Activated naive CD8-positive, alpha-beta T cell treated with anti-CD3 and anti-CD28 coated beads, Interleukin-2, amount 50 U/mL, for 16 hours (primary cell): ENCODE measurements at places on chromosomes 5 and 9.

GRCh38 chr5:80825786-80826460 lies 134.2 kb upstream of the RASGRF2 start:
- no peak for DNase-seq

DNA sequence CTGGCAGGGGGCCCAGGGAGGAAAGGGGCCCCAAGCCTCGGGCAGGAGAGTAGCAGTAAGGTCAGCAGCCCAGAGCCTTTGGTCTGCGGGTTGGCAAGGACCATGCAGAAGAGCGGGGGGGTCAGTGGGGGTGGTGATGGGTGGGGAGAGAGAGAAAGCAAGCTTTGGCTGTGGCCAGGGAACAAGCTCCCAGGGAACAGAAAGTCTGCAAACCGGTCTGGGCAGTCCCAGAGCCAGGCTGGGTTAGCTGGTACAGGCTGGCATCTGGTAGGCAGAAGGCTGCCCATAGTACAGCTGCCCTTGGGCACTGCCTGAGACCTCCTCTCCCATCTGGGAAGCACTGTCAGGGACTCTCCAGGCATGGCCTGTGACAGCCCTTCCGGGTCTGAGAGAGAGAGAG lies 10.5 kb upstream of the EPB41L4B start:
- DNase-seq, result no peak

DNA sequence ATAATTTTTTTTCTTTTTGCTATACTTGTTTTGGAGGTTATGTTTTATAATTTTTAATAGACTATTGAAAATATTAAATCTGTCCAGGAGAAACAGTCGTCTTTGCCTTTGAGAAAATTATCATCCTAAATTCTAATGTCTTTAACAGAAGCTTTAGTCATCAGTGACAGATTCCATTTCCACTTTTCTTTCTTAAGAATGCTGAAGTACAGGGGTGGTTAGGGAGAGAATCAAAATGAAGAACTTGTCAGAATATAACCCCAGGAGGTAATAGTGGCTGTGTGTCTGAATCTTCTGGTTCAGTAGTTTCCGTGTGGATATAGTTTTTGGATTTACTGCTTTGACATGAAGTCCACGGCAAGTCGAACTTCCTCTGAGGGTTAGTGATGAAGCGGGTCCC lies 111.8 kb downstream of the DAPK1 start:
- no peak for DNase-seq

DNA sequence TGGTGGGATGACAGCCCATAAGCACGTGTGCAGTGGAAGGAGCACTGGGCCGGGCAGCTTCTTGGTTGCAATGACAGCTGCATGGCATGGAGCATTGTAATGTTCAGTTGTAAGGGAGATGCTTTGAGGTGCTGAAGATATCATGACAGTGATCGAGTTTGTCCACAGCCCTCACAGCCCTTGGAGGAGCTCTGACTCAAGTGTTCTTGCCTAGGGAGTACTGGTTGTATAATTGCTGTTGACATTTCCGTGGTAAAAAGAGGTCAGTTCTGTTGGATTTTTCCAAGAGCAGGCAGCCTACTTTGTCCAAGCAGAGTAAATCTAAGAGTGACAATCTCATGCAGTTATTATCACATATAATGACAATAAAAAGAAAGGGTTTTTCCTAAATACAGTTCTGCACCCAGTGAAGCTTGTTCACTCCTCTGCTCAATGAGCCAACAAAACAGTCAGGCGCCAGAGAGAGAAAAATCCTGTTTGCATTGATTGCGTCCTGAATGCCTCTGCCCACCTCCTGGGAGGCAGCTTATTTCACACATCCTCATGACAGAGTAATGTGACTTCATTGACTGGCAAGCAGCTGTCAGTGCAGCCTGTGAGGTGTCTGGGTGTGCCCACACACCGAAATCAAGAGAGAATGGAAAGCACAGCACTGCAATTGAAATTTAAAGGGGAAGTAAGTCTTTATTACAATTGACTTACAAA lies 248.0 kb downstream of the NTRK2 start:
- no peak for DNase-seq

DNA sequence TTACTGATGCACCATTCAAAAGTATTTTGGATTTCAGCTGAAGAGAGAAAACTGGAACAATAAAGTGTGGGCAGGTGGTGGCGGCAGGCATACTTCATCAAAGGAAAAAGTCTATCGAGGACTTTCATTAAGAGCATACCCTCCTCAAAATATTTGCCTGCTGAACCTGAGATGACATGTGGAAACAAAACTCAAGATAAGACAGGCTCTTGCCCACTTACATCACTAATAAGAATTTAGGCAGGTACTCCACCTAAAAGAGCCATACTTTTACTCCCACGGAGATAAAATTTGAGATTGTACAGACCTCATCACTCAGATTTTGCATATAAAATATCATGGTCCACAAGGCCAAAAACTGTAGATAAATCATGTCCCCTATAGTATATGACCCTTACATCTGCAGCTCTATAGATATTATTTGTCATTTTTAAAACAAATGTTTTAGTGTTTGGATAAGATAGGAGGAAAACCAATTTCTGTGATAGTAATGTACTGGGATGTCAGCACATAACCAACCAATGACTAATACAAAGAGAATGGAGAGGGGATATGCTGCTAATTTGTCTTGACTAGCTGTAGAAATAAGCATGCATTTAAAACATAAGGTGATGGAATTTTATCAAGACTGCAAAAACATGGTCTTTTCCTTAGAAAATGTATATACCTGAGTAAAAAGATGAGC lies 730.6 kb upstream of the ZNF608 start:
- DNase-seq, result no peak

DNA sequence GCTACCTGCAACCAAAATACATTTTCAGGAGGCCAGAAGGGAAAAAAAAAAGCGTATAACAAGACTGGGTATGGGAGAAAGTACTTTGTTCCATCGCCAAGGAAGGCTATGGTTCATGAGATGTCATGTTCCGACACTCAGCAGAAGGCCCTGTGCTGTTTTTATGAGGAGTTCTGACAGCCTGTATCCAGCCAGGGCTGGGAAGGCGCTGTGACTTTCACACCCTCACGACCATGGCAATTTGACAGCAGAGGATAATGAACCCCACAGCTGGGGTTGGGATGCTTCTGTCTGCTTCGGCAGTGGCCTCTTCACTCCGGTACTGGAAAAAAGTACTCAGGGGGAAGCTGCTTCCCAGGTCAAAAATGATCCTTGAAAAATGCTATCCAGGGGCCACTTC lies 154.4 kb downstream of the PRELID2 start:
- no peak for DNase-seq

GRCh38 chr9:105259274-105259673 lies 14.8 kb downstream of the SLC44A1 start:
- no peak for DNase-seq

DNA sequence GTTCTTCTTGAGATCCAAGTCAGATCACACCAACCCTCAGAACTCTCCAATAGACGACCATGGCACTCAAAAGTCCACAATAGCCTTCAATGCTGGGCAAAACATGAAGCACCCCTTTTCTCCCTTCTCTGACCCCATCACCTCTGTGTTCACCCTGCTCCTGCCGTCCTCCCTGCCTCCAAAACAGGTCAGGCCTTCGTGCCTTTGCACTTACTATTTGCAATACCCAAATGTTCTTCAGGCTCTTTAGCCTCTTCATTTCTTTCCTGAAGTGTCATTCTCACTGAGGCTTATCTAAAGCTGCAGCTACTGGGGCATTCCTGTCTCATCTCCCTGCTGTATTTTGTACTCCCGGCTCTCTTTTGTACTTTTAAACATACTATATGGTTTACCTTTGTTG lies 2.0 kb upstream of the ROPN1L start:
- no peak for DNase-seq

- DNase-seq, result no peak
Measured at GRCh38 chr5:84148651-84149050, 236.0 kb downstream of the EDIL3 start.

DNA sequence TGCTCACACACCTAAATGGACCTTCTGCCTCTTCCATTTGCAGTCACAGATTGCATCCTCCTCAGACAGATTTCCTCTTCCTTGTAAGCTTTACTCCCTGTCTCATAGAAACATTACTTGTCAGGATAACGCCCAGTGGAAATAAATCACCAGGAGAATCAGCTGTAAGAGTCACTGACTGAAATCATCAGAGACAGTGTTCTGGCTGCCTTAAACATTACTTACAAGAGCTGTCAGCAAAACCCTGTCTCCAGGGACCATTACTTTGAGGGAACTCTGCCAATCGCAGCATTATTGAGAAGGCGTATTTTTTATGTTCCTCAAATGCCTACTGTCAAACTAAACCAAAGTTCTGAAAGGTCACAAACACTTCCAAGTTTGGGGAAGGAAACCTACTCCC lies 5.9 kb downstream of the DPYSL3 start:
- DNase-seq, result no peak

- no peak for DNase-seq
Measured at GRCh38 chr9:99726758-99727157, 94.9 kb upstream of the NR4A3 start.

- no peak for DNase-seq
Measured at GRCh38 chr9:134481762-134482161, 155.5 kb downstream of the RXRA start.

DNA sequence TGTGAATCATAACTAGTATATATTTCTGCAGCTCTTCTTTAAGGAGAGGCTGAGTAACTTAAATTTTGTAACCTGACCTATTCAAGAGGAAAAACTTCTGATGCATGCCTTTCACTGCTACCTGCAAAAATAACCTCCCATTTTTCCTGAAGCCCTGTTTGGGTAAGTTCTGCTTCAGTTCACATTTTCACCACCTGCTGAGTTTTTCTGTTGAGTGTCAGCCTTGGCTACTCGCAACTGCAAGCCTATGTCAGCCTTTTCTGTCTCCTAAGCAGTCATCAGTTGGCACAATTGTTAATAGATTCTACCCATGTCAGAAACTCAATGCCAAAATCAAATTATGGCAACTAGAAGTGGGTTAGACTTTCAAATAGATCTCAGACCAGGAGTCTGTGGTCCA lies 8.2 kb upstream of the TNFAIP8 start:
- DNase-seq, result no peak

DNA sequence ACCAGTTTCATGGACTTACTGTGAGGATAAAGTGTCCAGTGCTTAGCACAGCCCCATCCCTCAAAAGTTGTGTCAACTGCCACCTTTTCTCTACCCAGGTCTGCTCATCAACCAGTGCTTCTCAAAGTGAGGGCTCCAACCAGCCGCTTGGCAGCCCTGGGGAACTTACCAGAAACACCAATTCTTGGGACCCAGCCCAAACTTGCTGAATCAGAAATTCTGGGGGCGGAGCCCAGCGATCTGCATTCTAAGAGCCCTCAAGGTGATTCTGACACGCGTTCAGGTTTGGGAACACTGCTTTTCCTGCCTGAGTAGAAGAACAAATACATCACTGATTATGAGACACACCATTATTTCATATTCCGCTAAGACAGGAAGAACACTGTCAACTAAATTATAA lies 132.0 kb downstream of the NSG2 start:
- DNase-seq, result no peak

GRCh38 chr5:137872466-137872865 lies 4.8 kb downstream of the MYOT start:
- DNase-seq, result no peak

DNA sequence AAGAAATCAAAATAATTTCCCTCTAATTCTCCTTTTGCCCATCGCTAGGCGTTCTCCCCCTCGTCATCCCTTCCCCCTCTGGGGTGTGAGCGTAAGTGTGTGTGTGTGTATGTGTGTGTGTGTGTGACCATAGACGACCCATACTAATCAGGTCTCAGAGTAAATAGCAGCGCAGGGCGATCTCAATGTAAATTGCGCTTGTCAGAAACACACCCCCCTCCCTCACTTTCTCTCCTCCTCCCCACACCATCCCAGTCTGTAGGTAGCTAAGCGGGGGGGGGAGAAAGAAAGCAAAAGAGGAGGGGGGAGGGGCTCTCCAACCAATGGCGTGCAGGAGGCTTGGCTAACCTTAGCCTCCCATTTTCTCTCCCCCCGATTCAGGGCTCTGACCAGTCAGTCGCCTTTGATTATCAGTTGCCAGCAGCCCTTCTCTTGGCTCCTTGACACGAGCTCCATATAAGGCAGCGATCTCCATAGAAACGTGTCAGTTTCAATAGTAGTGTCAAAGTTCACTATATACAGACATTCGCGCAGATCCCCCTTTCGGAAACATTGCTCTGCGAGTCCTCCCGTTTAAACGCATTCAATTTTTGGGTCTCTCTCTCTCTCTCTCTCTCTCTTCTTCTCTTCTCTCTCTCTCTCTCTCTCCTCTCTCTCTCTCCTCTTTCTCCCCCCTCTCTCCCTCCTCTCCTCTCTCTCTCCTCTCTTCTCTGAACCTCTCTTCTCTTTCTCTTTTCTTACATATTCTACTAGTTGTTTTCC lies at the start of gene NR2F1:
Gene NR2F1, plus strand, starts transcription at position 546 of the 762 bp plus-strand sequence. CDS start 1,802 bp downstream, outside the sequence.
- DNase-seq, result no peak

- DNase-seq, result no peak
Measured at GRCh38 chr9:8412327-8412726, 612.7 kb upstream of the DMAC1 start.

DNA sequence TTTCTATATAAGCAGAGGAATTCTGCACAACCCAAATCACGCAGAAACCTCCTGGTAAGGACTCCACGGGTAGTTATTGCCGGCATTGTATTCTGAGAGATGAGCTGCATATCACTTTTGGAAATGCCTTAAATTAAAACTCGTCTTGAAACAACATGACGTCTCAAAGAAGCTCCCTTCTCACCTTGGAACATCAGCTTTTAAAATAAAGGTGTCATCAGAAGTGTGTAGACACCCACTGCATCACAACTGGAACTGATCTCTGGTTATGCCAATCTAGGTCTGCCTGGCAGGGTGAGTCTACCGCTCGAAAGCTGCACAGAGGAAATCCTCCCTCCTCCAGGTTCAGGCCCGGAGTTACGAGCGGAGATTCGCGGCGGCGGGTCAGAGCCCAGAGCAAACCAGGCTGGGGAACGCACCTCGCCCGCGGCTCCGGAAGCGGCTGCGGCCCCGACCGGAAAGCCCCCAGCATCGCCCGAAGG lies 974 bp upstream of the SLC12A2 start:
- DNase-seq, result no peak

DNA sequence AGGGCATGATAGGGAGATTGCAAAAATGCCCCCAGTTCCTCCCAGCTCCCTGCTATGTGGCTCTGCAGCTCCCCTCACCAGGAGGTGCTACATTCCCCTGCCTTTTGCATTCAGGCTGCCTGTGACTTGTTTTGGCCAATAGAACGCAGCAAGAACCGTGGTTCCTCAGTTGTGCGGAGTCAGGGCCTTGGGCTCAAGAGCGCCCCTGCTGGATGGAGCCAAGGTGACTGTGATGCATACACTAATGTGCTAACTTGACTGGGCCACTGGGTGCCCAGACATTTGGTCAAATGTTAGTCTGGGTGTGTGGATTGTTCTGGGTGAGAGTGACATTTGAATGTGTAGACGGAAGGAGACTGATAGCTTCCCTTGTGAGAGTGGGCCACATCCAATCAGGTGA lies 123.3 kb upstream of the MVB12B start:
- no peak for DNase-seq

- DNase-seq, result no peak
Measured at GRCh38 chr5:108418197-108418596, 36.3 kb upstream of the FBXL17 start.

GRCh38 chr9:14912859-14913258 lies 2.6 kb upstream of the FREM1 start:
- DNase-seq, result no peak

- DNase-seq, result no peak
Measured at GRCh38 chr9:98066235-98066634, 9.7 kb downstream of the NANS start.
